ENCODE measurements at places on chromosomes 2 and 18.

DNA sequence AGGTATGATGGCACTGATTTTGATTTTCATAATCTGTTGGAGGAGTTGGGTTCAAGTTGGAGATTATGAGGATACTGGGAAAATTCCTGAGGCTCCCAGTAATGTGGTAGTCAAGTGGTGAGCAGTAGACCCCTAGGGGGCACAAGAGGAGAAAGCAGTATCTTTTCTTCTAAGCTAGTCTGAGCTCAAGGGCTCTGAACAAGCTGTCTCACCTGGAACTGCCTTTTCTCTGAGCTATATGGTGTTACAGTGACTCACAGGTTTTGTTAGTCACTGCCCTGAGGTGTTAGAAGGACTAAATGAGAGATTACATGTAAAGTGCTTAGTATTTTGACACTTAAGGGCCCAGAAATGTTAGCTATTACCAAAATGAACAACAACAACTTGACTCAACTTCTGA lies 42.2 kb downstream of the CD302 start:
- H3K4me3 ChIP-seq = no peak overlapping the region
- H3K27ac ChIP-seq = no peak overlapping the region
- peaks cover 73% of the 10 kb centered on the region for H3K36me3 ChIP-seq
- no peaks in the 10 kb centered on the region for H3K27me3 ChIP-seq
- DNase-seq = no peak

- H3K36me3 ChIP-seq = peaks cover 18% of the 10 kb centered on the region
- peaks cover 37% of the 10 kb centered on the region for H3K4me1 ChIP-seq
- DNase-seq = no peak
- H3K4me3 ChIP-seq = no peak overlapping the region
Measured at GRCh38 chr18:9952633-9953416, 39.0 kb downstream of the VAPA start.

DNA sequence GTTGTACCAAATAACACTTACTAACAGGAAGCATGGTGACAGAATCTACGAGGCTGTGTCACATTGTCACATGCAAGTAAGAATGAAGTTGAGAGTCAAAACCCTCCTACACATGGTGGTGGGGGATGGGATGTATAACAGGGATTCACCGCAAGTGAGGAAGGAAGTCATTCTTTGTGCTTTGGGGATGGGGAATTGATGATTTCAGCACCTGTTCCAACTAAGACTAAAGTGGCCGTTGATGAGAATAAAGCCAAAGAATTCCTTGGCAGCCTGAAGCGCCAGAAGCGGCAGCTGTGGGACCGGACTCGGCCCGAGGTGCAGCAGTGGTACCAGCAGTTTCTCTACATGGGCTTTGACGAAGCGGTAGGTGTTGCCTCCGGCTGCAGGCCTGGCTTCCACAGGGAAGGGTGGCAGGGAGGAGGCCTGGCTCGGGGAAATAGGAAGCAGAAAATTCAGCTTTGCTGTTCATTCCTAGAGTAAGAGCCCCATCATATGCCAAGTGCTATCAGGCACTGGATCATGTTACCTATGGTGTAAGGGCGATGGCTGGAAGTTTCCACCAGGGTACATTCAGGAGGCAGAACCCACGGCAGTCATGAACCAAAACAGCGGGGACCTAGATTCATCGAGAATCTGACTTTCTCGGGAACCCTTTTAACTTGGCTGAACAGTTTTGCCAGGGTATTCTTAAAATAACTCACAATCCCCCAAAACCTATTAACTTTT lies 120.3 kb downstream of the UXS1 start:
- H3K27ac ChIP-seq = no peak overlapping the region
- H3K4me3 ChIP-seq = no peak overlapping the region
- no peak for DNase-seq
- H3K4me1 ChIP-seq = no peaks in the 10 kb centered on the region
- no peaks in the 10 kb centered on the region for H3K27me3 ChIP-seq

DNA sequence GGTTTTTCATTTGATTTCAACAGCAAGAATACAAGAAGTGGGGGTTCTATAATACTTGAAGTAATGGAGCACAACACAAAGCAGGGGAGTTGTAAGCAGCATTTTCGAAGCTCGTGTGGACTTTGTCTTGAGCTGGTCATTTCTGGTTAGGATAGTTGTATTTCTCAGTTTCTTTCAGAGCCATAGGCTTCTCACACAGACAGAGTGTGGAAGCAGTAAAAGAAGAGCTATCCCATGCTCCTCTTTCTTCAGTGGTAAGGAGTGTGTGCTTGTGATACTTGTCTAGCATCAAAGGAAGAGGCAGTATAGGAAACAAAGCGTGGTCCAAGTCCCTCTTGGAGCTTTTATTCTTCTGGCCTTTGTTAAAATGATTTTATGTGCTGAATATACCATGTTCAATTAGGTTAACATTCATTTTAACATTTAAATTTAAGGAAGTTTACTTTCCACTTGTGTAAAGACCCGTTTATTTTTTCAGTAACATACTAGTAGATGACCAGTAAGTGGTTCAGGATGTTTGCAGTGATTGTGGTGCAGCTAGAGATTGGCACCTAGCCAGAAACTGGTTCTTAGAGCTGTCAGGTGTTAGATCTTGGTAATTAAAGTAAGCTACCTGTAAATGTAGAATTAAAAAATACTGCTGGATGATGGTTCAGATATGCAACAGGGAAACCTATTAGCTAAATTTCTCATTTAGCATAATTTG lies 14.6 kb downstream of the CCNYL1 start:
- no peaks in the 10 kb centered on the region for H3K27me3 ChIP-seq
- H3K27ac ChIP-seq = no peak overlapping the region
- no peak for DNase-seq
